ENCODE measurements at places on chromosomes 2 and 18. TPM values are rescaled to one million over a fixed set of nuclear protein-coding genes. Genes with fewer than 3 reads are reported as not detected.

Gene TRIM43
- not detected for polyA plus RNA-seq

Gene CNRIP1
- 61.6 TPM for polyA plus RNA-seq

Gene CHRNG
- not detected for polyA plus RNA-seq

Gene MGAT4A
- polyA plus RNA-seq: not detected

DNA sequence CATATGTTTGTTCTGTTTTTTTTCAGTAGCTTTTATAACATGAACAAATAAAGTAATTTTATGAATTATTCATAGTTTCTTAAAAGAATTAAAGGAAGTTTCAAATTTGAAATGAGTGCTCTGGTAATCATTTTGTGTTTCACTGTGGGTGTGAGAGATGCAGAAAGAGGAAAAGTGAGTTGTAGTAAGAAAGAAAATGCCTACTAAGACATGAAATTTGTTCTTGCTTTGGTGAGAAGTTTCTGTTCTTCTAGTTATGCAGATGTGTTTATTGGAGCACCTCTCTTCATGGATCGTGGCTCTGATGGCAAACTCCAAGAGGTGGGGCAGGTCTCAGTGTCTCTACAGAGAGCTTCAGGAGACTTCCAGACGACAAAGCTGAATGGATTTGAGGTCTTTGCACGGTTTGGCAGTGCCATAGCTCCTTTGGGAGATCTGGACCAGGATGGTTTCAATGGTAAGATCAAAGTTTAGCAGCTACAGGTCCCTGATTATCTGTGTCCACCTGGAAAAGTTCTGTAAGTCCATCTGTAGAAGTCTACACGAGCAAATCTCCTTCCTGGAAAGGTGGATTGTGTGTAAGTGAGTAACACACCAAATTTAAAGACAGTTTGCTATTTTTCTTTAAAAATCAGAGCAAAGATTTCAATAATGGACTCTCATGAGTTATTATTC is 51.4 kb downstream of the ITGAV start:
- no peak for DNase-seq

DNA sequence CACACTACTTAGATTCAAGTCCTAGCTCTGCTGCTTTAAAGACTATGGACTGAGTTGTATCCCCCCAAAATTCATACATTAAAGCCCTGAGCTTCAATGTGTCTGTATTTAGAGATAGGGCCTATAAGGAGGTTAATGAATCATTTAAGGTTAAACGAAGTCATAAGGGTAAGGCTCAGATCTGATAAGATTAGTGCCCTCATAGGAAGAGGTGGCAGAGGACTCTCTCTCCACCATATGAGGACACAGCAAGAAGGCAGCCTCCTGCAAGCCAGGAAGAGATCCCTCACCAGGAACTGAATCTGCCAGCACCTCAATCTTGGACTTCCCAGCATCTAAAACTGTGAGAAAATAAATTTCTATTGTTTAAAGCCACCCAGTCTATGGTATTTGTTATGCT is 3.1 kb upstream of the CYTIP start:
- DNase-seq: no peak

Gene LRRTM1
- not detected for polyA plus RNA-seq

DNA sequence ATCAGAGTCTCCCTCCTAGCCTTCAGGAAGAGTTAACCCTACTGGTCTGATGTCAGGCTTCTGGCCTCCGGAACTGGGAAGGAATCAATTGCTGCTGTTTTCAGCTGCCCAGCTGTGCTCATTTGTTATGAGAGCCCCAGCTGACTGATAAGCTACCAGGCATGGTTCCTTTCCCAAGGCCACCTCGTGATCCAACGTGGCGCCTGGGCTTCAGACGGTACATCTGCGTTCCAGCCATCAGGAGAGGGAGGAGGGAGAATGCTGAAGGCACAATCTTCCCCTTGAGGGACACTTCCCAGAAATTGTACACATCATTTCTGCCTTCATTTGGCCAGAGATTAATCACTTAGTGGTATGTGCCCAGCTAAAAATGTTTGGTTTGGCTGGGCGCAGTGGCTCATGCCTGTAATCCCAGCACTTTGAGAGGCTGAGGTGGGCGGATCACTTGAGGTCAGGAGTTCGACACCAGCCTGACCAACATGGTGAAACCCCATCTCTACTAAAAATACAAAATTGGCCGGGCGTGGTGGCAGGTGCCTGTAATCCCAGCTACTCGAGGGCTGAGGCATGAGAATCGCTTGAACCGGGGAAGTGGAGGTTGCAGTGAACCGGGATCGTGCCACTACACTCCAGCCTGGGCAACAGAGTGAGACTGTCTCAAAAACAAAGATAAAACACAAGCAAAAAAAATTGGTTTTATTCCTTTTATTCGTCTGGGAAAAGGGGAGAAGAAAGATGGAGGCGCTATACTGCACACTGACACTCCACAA is 10.5 kb upstream of the ARMC9 start:
- DNase-seq: no peak

Gene ACMSD
- polyA plus RNA-seq: not detected

Gene SERPINB11
- not detected for polyA plus RNA-seq

DNA sequence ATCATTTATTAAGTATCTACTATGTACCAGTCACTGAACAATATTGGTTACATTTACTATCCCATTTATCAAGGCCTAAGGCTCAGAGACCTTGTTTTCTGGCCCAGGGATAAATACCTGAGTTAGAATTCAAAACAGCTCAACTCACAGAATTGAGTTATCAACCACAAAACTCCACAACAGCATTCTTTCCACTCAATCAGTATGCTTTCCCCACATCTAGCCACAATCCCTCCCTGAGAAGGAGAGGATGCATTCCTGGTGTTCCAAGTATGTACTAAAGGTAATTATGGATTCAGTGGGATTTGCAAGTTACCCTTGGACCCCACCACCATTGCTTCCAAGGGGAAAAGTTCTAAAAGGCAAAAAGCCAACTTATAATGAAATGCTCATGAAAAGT is 104.2 kb upstream of the PID1 start:
- DNase-seq: no peak

Gene TRMT61B
- 16.8 TPM for polyA plus RNA-seq

GRCh38 chr18:7629416-7629815 is 62.3 kb downstream of the PTPRM start:
- no peak for DNase-seq

- DNase-seq: no peak
These were observed 69.8 kb downstream of the GRB14 start for GRCh38 chr2:164551519-164551918.

GRCh38 chr18:63140997-63141777 is 178.4 kb downstream of the BCL2 start:
- DNase-seq: no peak

- no peak for DNase-seq
These were observed 618 bp upstream of the CHN1 start for GRCh38 chr2:175005733-175006264.

DNA sequence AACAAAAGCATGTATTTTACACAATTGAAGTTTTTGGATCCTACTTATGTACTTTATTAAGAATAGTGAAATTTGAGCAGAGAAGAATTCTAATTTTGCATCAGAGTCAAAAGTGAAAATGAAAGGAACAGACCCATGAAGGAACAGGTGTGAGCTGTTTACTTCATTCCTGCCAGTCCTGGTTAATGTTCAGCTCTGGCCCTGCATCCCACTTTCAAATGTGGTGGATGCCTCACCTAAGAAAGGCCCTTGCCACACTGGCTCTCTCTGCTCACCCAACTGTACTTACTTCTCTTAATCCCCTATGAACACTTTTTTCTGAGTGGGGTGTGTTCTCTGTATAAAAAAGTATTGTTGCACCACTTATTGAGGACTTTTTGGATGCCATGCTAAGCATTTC is 22.2 kb downstream of the FAM110C start:
- DNase-seq: no peak

DNA sequence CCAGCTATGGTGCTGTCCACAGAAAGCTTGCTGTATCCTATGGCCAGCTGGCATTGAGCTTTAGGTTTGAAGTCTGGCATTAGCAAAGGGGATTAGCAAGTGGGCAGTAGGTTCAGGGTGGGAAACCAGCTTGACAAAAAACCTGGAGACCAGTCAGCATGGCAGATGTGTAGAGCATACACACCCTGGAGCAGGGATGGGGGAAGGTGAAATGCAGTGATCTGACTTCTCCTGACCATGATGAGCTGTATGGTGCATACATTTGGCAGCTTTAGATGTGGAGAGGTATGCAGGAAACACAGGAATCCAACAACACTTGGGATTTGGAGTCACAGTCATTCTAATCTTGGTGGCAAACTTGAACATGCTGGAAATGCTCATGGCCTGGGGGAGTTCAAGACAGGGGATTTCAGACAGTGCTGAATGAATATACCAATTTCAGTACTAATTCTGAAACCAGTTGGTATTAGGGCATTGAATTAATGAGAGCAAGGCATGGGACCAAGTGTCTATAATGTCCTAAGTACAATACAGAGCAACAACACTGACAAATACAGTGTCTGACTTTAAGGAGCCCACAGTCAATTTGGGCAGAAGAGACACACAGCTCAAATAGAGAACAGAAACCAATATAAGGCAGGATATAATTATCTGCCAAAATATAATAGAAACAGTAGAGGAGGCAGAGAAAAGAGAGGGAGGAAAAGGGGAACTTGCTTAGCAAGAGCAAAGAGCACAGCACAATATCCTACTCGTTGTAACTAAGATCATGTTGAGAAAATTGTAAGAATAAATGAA is 11.8 kb downstream of the ARHGAP15 start:
- no peak for DNase-seq

Gene PRSS56
- not detected for polyA plus RNA-seq

- DNase-seq: no peak
These were observed 3.9 kb downstream of the CTLA4 start for GRCh38 chr2:203871371-203871983.

- DNase-seq: no peak
These were observed 25.5 kb downstream of the B4GALT6 start for GRCh38 chr18:31658670-31659575.

Gene CCDC178
- 0.12 TPM for polyA plus RNA-seq

GRCh38 chr2:204234879-204235278 is 298.3 kb downstream of the ICOS start:
- DNase-seq: peak; percentile 4

DNA sequence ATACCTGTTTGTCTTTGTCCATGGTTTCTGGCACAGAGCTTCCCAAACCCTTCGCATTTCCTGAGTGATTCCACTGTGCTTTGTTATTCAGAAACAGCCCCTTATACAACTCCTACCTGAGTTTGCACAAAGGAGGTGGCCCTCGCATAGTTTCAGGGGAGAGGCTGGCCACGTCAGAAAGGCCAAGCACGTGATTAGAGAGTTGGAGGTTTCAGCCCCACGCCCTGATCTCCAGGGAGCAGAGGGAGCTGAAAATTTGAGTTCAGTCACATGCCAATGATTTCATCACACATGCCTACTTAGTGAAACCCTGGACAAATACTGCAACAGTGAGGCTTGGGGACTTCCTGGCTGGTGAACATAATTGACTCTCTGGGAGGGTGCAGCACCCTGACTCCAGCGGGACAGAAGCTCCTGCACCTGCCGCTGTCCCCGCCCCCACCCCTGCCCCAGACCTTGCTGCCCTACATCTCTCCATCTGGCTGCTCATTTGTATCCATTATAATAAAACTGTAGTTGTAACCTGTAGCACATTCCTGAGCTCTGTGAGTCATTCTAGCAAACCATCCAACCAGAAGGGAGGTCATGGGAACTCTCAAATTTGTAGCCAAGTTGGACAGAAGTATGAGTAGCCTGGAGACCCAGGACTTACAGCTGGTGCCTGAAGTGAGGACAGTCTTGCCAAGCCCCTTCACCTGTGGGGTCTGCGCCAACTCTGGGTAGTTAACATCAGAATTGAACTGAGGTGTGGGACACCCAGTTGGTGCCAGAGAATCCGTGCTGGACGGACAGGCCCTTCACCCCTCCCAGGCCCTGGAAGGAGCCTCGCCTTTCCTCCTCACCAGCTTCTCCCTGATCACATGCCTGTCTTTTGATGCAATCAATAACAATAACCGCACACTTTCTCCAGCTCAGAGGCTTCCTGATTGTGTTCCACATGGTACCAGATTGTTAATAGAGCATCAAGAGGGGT is 224.3 kb downstream of the ANAPC1 start:
- no peak for DNase-seq

GRCh38 chr2:110688594-110689091 is 10.8 kb upstream of the BUB1 start:
- DNase-seq: no peak

- DNase-seq: peak; percentile 82
These were observed 37.7 kb downstream of the BCL11A start for GRCh38 chr2:60515721-60516226.

GRCh38 chr2:71620116-71620515 is 166.8 kb downstream of the DYSF start:
- DNase-seq: no peak

DNA sequence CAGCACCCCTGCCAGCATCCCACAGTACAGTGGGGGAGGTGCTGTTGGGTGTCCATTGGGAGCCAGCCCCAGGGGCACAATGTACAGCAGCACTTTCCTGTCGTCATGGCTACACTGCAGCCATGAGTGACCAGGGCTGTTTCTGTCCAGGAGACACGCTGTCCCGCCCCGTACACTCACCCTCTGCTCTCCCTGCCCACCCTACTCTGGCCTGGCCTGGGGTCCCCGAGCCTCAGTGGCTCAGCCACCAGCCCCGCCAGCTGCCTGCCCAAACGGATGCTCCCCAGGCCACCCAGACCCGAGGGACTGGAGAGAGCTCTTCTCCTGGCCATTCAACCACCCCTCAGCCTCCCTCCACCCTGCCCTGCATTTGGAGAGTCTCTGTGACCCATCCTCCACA is 9.3 kb downstream of the TEKT4 start:
- no peak for DNase-seq

- DNase-seq: no peak
These were observed 6.4 kb downstream of the ASPRV1 start for GRCh38 chr2:69955029-69955428.

DNA sequence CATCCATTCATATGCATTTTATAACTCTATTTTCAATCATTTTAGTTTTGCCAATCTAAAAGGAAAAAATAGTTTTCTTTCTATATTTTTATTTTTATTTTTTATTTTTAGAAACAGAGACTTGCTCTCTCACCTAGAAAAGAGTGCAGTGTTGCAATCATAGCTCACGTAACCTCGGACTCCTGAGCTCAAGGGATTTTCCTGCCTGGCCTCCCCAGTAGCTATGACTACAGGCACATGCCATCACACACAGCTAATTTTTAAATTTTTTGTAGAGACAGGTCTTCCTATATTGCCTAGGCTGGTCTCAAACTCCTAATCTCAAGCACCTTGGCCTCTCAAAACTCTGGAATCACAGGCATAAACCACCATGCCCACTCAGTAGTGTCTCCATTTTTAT is 125.5 kb upstream of the XIRP2 start:
- DNase-seq: no peak

GRCh38 chr2:169395821-169396374 is 33.6 kb upstream of the LRP2 start:
- DNase-seq: no peak

Gene FIGN
- polyA plus RNA-seq: 2.1 TPM

- DNase-seq: no peak
These were observed 5.5 kb upstream of the CYP26B1 start for GRCh38 chr2:72153026-72153791.
